ENCODE measurements at places on chromosomes 2 and 18. TPM values are rescaled to one million over a fixed set of nuclear protein-coding genes. Genes with fewer than 3 reads are reported as not detected.

- no peak for DNase-seq
Observed at GRCh38 chr2:146734042-146734820, 1110.6 kb upstream of the ACVR2A start.

DNA sequence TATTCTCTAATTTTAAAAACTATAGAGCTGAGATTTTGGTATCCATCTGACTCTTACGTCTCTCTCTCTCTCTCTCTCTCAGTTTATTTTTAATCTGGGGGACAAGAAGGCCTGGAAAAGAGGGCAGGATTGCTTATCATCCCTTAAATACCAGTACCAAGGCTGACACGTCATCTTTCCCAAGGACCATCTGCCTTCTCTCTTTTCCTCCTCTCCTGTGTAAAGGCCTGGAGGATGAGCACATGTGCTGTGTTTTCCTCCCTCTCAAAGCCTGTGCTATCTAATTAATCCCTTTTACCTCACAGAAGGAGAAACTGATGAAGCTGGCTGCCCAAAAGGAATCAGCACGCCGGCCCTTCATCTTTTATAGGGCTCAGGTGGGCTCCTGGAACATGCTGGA is 7.3 kb downstream of the IL37 start:
- no peak for DNase-seq

- DNase-seq, result no peak
Observed at GRCh38 chr18:62070302-62070701, 116.6 kb downstream of the PIGN start.

DNA sequence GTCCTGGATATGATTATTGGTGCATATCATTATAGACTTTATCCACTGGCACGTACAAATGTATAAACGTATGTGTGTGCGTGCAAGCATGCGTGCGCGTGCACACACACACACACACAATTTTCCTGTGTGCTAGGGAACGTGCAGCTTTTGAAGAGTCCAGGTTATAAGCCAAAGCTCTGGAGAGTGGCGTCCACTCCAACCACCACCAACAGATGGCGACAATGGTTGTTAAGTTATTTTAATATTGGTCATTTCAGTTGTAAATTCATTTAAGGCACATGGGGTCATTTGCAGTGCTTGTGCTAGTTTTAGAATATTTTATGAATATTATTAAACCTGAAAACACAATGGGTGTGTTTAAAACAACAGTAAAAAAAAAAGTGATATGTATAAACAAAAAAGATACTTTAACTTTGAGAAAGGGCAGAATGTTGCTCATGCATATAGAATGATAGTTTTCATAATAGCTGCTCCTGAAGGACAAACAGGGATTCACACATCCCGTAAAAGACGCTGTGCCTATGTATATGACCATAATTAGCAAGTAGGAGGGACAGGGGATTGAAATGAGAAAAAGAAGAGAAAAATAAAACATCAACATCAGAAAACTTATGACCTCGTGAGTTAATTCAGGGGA is 124.2 kb upstream of the ITGB6 start:
- DNase-seq, result no peak

DNA sequence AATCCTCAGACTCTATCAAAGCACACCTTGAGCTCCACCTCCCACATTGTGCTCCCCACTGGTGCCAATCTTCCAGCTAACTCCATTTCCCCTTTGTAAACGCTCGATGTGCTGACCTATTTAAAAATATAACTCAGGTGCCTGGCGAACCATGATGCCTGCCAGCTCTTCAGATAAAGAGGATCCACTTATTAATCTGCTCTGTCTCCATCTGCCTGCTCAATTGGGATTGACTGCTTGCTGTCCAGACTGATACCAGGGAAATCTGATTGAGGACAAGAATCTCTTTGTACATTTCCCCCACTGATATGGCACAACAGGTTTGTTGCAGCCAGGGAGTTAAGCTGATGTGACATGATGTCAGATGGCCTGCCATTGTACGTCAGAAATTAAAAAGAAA is 2036.5 kb upstream of the CELF4 start:
- DNase-seq, result no peak

- DNase-seq, result no peak
Observed at GRCh38 chr2:22002066-22002465, 878.3 kb downstream of the TDRD15 start.

MROH2A gene
- not detected for total RNA-seq

CD8B gene
- not detected for total RNA-seq

SYT4 gene
- not detected for total RNA-seq

CDH20 gene
- not detected for total RNA-seq
